Stimulated activated CD4-positive, alpha-beta T cell treated with anti-CD3 and anti-CD28 coated beads, Interleukin-2, amount 100 ng/mL, for 48 hours (primary cell): ENCODE measurements at places on chromosomes 4 and X.

GRCh38 chr4:83340692-83341343, 6.2 kb upstream of the HPSE start:
- DNase-seq = peak; percentile 10

DNA sequence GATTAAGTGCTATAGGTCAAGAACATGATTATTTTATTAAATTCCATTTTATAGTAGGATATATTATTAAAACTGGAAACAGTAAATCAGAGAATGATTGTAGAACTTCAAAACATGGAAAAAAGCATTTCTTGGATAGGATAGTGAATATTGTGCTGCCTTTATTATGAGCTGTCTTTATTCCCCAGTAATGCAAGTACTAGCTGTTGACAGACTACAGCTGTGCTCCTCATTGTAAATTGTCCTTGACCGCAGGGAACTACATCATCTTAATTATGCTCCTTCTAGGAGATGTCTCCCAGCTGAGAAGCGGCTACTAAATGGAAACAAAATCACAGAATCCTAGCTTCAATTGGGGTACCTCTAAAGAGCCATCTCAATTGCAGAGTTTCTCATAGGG, 1457.2 kb upstream of the PCDH7 start:
- no peak for DNase-seq

- DNase-seq = no peak
These were observed 241.9 kb downstream of the ANTXR2 start for GRCh38 chr4:79831119-79831528.

- no peak for DNase-seq
These were observed 630.1 kb downstream of the STIM2 start for GRCh38 chr4:27490766-27491165.

GRCh38 chr4:154714339-154715040, 29.3 kb upstream of the LRAT start:
- no peak for DNase-seq

GRCh38 chr4:67988991-67989390, 25.7 kb upstream of the TMPRSS11A start:
- DNase-seq = no peak
